Left hindlimb (tissue), 1 donor: ENCODE measurements at places on chromosomes 16 and 17.
A peak's percentile ranks its signal among the peaks of the same experiment; 100 is the strongest.

DNA sequence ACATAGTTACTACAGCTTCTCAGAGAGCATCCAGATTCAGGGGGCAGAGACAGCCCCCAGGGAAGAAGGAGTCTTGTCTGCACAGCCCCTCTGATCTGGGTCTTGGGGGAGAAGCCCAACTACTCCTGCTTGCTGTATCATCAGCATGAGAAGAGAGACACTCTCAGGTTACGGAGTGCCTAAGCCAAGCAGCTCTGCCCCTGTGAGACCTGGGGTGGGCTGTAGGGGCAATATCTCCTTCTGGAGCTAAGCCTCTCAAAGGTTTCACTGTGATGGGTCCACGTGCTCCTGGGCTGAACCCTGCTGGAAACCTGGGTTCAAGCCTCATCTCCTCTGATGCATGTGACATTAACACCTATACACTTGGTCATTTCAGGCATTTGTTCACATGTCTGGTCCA lies 123.2 kb downstream of the CPPED1 start:
- DNase-seq, result no peak

DNA sequence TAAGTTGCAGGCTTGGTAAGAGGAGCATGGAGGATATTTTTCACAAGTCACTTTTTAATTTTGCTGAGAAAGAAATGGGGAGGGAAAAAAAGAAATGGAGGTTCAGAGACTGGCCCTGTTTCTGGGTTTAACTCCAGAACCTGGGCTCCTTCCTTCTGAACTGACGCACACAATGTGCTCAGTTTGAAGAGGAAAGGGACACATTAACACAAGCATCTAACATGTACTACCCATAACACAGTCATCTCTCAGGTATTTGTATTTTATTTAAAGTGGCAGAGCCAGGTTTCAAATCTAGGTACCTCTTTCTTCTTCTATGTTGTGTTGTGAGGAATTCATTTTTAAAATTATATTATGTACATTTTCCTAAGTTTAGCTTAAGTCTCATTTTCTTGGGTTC lies 5.3 kb upstream of the TMEM100 start:
- DNase-seq, result no peak

GRCh38 chr16:24844101-24845030 lies 1.4 kb upstream of the SLC5A11 start:
- no peak for DNase-seq

- peak; percentile 94 for DNase-seq
These were observed at the start of gene COG7 for GRCh38 chr16:23452572-23453337. Gene COG7 (minus strand): TSS chr16:23453189. CDS start chr16:23452994, 195 bp downstream.
